ENCODE measurements at places on chromosomes 7 and 10. TPM values are rescaled to one million over a fixed set of nuclear protein-coding genes. Genes with fewer than 3 reads are reported as not detected.

- H3K27ac ChIP-seq = no peak overlapping the region
- H3K27me3 ChIP-seq = no peaks in the 10 kb centered on the region
- DNase-seq = peak; percentile 9
- H3K36me3 ChIP-seq = no peaks in the 10 kb centered on the region
- H3K4me3 ChIP-seq = no peak overlapping the region
- no peaks in the 10 kb centered on the region for H3K4me1 ChIP-seq
Observed at GRCh38 chr10:122988501-122988900, 8.3 kb downstream of the PSTK start.

DNA sequence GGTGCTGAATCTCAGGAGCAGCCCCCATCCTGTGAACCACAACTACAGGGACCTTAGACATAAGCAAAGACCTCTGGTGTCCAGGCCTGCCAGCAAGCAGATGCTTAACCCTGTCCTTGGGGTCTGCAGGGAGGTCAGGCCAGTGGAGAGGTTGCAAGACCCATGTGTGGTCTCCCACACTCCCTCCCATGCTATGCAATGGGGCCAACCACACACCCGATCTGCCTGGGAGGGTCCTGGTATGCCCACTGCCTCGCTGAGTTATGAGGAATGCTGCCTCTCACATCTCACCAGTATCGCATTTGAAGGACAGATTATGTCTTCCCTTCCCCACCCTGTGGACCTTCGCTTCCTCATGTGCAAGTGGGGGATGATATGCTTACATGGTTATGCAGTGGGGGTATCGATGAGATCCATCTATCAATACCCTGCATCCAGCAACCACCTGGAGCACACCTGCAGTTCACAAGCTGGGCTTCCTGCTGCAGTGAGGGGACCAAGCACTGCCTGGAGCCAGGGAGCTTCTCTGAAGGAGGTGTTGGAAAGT lies 191.6 kb downstream of the ZNF716 start:
- H3K27me3 ChIP-seq = no peaks in the 10 kb centered on the region
- H3K36me3 ChIP-seq = no peaks in the 10 kb centered on the region
- no peak for DNase-seq
- no peak overlapping the region for H3K27ac ChIP-seq
- no peaks in the 10 kb centered on the region for H3K4me1 ChIP-seq

GRCh38 chr7:158976468-158976848 lies 120.1 kb downstream of the DYNC2I1 start:
- peaks cover 7% of the 10 kb centered on the region for H3K4me1 ChIP-seq
- no peak overlapping the region for H3K27ac ChIP-seq
- peak overlapping the region; percentile 39 for H3K4me3 ChIP-seq
- no peak for DNase-seq

The SPDYE1 gene
- not detected for total RNA-seq

- no peaks in the 10 kb centered on the region for H3K27me3 ChIP-seq
- H3K27ac ChIP-seq = peak overlapping the region; percentile 48
- H3K4me3 ChIP-seq = no peak overlapping the region
- peaks cover 11% of the 10 kb centered on the region for H3K4me1 ChIP-seq
- no peak for DNase-seq
Observed at GRCh38 chr7:42210333-42210732, 26.7 kb downstream of the GLI3 start.

The PRKG1 gene
- total RNA-seq = 0.17 TPM

The ELFN1 gene
- 0.09 TPM for total RNA-seq

GRCh38 chr7:87600130-87601124 lies at the start of gene ABCB1:
Gene ABCB1 (minus strand): TSS chr7:87600884. CDS start chr7:87600184, 700 bp downstream.
- no peaks in the 10 kb centered on the region for H3K4me1 ChIP-seq
- H3K4me3 ChIP-seq = no peak within 1 kb of the TSS
- H3K27me3 ChIP-seq = peaks cover 84% of the 10 kb centered on the region
- no peak within 1 kb of the TSS for H3K27ac ChIP-seq

Data from A673 (cell line).